ENCODE measurements at places on chromosomes 5 and 9.

DNA sequence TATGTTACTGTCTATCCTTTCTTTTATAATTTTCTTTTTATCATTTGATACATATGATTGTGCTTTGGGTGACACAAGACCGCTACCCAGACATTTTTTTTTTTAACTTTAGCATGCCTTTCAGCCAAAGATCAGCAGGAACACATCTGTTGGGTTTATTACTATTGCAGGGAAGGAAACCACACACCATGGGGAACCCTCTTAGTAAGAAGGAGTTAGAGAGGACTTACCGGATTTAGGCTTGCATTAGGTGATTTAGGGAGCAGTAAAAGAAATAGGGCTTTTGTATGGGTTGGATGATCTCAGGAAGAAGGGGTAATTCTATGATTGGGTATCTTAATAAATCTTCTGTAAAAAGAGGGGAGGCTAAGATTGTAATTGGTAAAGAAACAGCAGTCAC, 138.2 kb downstream of the SNX18 start:
- no peak for DNase-seq

GRCh38 chr5:156912869-156913268, 50.2 kb downstream of the TIMD4 start:
- DNase-seq: no peak

GRCh38 chr9:37972351-37972848, 68.5 kb upstream of the SLC25A51 start:
- DNase-seq: no peak

DNA sequence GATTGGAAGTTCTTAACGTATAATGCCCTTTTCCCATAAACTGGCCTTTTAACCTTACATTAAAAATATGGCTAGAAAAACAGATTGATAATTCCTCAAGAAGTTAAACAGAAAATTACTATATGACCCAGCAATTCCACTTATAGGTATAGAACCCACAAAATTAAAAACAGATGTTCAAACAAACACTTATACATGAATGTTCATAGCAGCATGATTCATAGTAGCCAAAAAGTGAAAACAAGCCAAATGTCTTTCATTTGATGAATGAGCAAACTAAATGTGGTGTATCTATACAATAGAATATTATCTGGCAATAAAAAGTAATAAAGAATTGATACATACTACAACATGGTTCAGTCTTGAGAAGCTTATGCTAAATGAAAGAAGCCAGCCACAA, 35.5 kb downstream of the POU5F2 start:
- DNase-seq: no peak

- DNase-seq: no peak
Measured at GRCh38 chr9:131727184-131727759, 12.6 kb downstream of the RAPGEF1 start.

- no peak for DNase-seq
Measured at GRCh38 chr9:117169089-117169621, 245.7 kb downstream of the ASTN2 start.

Measured in stimulated activated CD4-positive, alpha-beta T cell treated with anti-CD3 and anti-CD28 coated beads, TNF-alpha, amount 100 ng/mL, for 1 hour (primary cell).